Left hindlimb (tissue), 1 donor: ENCODE measurements at places on chromosomes 11 and 22.

DNA sequence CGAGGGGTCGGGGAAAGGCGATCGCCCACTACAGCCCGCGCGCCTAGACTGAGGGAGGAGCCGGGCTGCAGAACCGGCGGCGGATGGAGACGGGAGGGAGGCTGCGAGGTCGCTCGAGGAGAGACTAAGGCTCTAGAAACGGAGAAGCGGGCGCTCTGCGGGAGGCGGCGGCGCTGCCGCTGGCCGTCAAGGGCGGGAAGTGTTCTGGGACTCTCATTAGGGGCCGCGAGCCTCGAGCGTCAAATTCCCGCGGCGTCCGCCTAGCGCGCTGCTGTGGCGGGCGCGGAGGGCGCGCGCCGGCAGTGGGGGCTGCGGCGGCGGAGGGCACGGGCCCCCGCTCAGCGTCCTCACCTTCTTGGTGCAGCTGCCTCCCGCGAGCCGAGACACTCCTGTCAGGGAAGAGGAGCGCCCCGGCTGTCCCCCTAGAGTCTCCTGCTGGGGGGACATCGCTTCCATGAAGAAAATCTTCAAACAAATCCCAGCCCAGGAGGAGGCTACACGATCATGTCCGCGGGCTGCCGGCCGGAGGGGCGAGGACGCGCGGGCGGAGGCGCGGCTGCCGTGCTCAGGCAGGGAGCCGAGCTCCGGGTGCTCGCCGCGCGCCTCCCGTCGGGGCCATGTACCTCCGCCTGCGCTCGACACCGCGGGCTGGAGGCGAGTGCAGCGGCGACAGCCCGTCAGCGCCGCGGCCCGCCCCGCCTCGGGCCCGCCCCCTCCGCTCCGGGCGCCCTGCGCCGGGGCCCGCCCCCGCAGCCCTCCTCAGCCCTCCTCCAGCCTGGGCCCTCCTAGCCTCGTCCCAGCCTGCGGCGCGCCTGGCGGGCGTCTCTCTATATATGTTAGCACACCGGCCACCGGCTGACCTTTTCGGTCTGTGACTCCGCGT is at the start of gene ARHGAP20:
ARHGAP20 (minus strand) TSS at position 662 of the 883 bp plus-strand sequence; CDS start at position 456, 206 bp downstream.
- peak; percentile 88 for DNase-seq

GRCh38 chr11:107648242-107648641 is 57.3 kb downstream of the ELMOD1 start:
- no peak for DNase-seq

DNA sequence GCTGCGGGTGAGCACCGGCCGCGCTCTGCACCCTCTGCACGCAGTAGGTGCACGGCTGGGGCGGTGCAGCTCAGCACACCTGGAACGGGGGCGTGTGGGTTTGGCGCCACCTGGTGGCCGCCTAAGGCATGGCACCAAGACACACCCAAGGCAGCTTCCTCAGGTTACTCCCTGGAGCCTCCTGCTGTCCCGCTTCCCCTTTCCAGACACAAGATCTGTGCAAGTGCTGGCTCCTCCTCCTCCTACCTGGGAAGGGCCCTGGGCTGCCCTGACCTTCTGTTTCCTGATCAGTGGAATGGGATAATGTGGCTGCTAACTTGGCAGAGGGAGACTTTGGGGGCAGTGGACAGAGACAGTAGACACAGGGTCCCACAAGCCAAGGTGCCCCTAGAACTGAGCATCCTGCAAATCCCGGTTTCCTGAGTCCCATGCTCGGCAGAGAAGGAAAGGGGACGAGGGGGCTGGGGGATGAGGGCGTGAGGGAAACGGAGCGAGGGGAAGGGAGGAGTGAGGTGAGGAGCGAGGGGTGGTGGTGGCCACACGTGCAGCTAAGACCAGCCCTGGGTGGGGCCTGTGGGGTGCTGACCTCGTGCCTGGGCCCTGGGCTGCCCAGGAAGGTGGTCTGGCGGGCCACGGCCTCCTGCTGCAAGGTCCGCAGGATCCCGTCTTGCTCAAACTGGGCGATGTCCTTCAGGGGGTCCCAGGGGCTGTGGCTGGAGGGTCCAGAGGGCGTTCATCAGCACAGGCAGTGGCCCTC is 34.8 kb upstream of the CARS1 start:
- peak; percentile 69 for DNase-seq

- no peak for DNase-seq
Observed at GRCh38 chr11:57917632-57918031, 106.0 kb upstream of the OR9Q1 start.

- DNase-seq = no peak
Observed at GRCh38 chr11:15599376-15599775, 484.7 kb downstream of the INSC start.

- peak; percentile 33 for DNase-seq
Observed at GRCh38 chr11:109641549-109641948, 219.6 kb downstream of the C11orf87 start.

DNA sequence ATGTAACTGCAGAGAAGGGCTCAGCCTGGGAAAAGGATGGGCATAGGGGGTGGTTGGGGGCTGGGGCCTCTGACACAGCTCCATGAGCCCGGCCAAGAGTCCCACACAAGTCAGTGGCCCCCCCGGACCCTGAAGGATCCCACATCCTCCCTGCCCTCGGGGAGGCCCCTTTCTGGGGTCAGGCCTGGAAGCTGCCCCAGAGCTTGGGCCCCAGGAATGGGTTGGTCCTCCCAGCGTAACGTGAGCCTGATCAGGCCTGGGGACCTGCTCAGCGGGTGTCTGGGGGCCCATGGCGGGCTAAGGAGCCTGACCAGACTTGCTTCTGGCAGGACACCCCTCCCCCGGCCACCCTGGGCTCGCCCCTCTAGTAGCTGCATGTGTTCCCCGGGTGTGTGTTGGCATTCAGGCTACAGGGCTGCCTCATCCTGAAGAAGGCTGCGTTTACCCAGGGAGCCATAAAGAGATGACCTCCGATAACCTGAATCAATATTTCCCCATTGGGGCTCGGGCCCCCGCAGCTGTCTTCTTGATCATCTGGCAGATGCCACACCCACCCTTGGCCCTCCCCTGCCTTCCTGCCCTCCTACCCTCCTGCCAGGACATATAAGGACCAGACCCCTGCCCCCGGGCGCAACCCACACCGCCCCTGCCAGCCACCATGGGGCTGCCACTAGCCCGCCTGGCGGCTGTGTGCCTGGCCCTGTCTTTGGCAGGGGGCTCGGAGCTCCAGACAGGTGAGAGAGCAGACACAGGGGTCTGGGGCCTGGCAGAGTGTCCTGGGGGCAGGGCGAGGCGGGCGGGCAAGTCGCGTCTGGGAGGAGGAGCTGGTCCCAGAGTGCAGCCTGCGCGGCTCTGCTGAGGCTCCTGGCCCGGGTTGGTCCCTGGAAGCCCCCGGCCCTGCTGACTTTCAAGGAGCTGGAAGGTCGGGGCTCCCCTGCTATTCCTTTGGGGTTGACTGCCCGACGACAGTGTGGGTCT is at the start of gene MUC2:
MUC2 (plus strand) TSS at position 631 of the 978 bp plus-strand sequence.
- peak; percentile 30 for DNase-seq

DNA sequence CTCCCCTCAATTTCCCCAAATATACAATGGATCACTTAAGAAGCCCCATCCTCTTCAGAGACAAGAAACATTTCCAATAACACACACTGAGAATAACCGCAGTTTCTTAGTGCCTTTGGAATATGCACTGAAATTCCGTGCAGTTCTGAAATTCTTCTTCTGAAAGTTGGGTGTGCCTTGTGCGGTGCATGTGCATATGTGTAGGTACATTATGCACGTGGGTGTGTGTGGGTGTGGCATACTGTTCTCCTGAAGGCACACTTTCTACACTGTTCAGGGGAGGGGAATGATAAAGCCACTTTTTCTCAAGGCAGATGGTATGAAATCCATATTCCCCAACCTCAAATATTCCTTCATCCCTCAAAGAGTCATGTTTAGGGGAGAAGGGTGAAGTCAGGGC is 1.7 kb downstream of the EXPH5 start:
- no peak for DNase-seq

- no peak for DNase-seq
Observed at GRCh38 chr22:45686836-45687235, 15.2 kb downstream of the ATXN10 start.

GRCh38 chr11:100780470-100780869 is 93.4 kb downstream of the ARHGAP42 start:
- DNase-seq = no peak

DNA sequence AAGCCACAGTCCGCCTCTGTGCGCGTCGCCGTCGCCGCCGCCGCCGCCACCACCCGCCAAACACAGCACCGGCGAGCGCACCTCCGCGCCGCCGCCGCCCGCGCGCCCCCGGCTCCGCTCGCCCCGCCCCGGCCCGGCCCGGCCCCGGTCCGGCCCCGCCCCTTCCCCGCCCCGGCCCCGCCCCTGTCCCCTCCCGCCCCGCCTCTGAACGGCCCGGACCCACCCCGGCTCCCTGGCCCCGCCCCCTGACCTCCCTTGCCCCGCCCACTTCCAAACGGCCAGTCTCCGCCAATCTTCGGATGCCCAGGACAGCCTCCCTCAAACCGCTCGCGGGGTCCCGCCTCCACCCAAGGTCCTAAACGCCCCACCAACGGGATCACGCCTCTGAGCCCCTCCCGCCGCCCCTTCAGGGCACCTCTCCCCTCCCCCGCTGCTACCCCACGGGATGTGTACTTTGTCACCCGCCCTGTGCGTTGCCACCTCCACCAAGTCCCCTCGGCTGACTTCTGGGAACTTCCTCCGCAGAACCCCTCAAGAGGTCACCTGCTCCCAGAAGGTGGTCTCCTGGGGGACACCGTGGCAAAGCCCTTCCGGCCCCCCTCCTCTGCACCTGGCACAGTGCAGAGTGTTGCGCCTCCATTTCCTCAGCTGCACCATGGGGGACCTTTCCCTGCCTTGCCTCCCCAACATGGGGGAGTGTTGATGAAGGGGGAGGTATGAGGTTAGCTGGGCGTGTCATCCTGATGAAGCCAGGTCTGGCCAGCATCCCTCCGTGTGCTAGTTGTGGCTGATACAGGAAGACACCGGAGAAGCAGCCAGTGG is at the start of gene KIAA0930:
KIAA0930 (minus strand) TSS at position 85 of the 822 bp plus-strand sequence. CDS start 191 bp downstream, outside the sequence.
- peak; percentile 87 for DNase-seq

GRCh38 chr11:19306179-19306944 is 65.6 kb upstream of the E2F8 start:
- DNase-seq = no peak

DNA sequence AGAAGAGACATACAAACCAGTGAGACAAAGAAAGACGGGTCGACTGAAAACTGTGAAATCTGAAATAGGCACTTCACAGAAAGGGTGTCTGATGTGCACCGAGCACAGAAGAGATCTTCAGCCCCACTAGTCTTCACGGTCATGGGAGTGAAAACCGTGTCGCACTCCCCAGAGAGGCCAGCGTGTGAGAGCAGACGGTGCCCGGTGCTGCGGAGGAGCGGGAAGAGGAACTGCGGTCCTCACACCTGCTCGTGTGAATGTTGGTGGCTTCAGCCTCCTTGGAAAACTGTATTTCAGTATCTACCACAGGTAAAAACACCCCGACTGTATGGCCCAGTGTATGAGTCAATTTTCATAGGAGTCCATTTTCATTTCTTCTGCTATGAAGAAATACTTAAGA is 382.9 kb downstream of the BRD1 start:
- DNase-seq = no peak

GRCh38 chr11:122098261-122098980 is 17.6 kb downstream of the BLID start:
- DNase-seq = no peak

- DNase-seq = no peak
Observed at GRCh38 chr11:119173453-119173852, 4.9 kb downstream of the NLRX1 start.

DNA sequence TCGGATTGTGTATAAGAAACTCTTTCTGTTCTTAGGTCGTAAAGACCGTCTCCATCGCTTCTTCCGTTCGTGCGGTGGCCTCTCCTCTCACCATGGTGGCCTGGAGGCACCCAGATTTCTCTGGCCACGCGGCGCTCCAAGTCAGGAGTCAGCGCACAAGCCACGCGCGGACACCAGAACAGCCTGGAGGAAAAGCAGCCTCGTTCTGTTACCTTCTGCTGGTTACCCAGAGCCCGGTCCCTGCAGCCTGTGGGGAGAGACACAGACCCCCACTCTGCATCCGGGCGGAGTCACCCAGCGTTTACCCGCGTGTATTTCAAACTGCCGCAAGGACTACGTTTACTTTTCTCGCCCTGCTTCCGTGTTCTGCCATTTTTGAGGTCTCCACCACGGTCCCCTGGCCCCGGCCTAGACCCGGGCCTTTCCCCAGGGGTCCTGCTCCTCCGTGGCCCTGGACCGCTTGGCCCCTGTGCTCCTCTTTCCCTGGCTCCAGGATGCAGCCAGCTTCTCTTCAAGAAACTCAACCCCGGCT is 776.1 kb downstream of the BRD1 start:
- no peak for DNase-seq

- DNase-seq = no peak
Observed at GRCh38 chr11:86061483-86062205, 7.2 kb downstream of the PICALM start.

DNA sequence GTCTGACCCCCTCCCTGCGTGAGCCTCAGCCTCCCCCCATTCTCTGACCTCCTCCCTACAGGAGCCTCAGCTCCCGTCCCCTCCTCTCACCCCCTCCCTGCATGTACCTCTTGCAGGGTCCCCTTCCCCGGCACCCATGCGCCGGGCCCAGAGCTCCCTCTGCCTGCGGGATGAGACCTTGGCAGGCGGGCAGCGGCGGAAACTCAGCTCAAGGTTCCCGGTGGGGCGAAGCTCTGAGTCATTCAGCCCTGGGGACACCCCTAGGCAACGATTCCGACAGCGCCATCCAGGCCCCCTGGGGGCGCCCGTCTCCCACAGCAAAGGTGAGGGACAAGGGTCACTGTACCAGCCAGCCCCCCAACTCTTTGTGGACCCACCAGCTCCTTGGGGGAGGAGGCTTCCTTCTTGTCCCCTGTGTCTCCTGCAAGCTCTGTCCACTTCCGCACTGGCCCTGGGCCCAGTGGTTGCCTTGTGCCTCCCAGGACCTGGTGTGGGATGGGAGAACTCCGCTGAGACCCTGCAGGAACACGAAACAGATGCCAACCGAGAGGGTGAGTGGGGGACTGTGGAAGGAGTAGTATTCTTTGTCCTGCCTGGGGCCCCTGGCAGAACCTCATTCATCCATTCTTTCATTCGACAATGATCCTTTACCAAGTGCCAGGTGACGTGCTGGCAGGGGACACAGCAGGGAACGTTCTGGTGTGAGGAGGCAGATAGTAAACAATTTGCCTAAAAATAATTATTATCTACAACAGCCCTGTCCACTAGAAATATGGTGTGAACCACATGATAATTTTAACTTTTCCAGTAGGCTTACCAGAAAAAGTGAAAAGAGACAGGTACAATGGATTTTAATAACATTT is 3.7 kb upstream of the RPS6KA4 start:
- DNase-seq = peak; percentile 78

DNA sequence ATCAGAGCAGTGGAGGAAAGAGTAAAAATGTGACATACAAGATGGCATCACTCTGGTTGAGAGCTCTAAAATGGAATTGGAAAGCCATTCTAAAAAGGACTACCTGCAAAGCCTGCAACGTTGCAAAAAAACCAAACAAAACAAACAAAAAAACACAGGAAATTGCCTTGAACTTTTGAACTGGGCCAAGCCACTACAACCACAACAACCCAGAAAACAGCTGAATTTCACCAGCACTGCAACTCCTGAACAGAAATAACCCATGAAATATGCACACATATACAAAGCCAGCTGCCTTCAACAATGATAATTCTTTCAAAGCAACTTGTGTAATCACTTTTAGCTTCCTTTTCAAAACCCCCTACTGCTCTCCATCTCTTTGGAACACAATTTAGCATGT is 326.6 kb upstream of the LRRC4C start:
- DNase-seq = no peak

GRCh38 chr11:78808923-78809322 is 234.3 kb upstream of the NARS2 start:
- no peak for DNase-seq

GRCh38 chr11:17511571-17511970 is 32.6 kb downstream of the USH1C start:
- DNase-seq = no peak

GRCh38 chr11:72665911-72666472 is 8.2 kb downstream of the PDE2A start:
- no peak for DNase-seq

GRCh38 chr11:73398132-73398526 is 21.9 kb downstream of the RELT start:
- peak; percentile 35 for DNase-seq
